ENCODE measurements at places on chromosomes 1 and 21. TPM values are rescaled to one million over a fixed set of nuclear protein-coding genes. Genes with fewer than 3 reads are reported as not detected.

DNA sequence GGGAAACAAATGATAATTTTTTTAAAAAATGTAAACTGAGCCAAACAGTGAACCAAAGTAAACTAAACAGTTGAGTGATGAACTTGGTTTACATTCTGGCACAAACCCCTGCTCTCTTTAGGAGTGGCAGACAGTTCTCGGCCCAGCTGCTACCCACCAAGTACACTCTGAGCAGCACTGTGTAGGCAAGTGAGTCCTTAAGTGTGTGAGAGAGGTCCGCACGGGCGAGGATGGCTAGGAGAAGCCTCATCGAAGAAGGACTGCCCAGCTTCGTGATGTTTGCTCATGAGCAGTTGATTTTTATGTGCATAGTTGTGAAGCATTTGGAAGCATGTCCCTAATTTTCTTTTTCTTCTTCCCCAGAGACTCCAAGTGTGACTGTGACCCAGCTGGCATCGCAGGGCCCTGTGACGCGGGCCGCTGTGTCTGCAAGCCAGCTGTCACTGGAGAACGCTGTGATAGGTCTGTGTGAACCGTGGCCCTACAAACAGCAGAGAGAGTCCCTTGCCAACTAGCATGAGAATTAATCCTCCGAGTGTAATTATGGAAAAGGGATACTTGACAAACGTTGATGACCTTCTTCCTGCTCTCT, 32.1 kb downstream of the LAMC2 start:
- DNase-seq: peak; percentile 83

DNA sequence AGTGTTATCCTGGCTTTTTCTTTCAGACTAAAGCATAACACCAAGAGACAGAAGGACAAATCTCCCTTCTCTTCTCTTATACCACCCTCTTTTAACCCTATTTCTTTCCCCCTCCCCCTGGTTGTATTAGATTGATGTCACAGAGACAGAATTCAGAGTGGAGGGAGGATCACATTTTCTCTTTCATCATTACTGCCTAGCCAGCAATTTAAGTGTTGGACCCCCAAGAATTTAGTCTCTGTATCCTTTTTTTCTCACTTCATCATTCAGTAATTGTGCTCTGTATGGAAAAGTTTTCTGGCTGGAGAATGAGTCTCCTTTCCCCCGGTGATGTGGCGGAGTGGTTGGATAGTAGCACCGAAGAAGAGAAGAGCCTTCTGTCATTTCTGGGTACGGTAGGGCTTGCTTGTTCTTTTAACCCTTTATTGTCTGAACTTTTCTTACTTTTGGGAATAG, 124.8 kb downstream of the CLEC20A start:
- no peak for DNase-seq

The ANGPTL7 gene
- total RNA-seq: 0.89 TPM

The LENEP gene
- total RNA-seq: not detected

DNA sequence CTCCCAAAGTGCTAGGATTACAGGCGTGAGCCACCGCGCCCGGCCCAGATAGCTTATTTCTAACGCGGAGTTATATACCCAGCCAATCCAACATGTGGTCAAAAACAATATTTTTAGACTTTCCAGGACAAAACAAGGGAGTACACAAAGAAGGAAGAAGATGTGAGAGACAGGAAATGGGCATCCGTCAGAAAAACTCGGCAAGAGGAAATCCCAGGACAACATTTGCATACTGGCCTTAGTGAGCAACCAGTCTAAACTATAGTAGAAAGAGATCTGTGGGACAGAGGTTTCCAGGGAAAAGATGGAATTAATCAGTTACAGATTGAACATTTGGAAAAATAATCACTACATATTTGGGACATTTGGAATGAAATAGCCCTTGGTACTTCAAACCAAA, 11.4 kb downstream of the ARMH1 start:
- no peak for DNase-seq

GRCh38 chr1:55061000-55061705, 21.8 kb downstream of the PCSK9 start:
- no peak for DNase-seq

GRCh38 chr1:11581445-11581991, 72.7 kb downstream of the FBXO2 start:
- DNase-seq: no peak

DNA sequence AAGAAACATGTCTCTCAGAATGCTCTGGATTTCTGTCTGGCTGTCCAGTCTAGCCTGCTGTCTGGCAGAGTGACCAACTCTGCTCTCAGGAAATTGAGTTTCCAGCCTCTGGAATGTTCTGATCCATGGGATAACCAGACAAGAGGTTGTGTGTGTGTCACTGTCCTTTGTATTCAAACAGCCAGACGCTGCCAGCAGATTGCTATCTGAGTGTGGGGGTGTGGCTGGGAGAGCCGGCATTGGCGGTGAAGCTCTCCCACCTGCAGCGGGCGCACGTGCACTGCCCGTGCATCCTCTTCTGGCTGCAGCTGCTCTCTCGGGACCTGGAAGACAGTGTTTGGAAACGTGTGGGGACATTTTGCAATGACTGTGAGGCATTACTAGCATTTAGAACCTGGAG, 26.1 kb downstream of the PKP1 start:
- DNase-seq: peak; percentile 80

GRCh38 chr21:43203591-43203990, 34.8 kb downstream of the CRYAA start:
- DNase-seq: peak; percentile 17

The KCNE1 gene
- 4.3 TPM for total RNA-seq

The IL12RB2 gene
- 0.54 TPM for total RNA-seq

DNA sequence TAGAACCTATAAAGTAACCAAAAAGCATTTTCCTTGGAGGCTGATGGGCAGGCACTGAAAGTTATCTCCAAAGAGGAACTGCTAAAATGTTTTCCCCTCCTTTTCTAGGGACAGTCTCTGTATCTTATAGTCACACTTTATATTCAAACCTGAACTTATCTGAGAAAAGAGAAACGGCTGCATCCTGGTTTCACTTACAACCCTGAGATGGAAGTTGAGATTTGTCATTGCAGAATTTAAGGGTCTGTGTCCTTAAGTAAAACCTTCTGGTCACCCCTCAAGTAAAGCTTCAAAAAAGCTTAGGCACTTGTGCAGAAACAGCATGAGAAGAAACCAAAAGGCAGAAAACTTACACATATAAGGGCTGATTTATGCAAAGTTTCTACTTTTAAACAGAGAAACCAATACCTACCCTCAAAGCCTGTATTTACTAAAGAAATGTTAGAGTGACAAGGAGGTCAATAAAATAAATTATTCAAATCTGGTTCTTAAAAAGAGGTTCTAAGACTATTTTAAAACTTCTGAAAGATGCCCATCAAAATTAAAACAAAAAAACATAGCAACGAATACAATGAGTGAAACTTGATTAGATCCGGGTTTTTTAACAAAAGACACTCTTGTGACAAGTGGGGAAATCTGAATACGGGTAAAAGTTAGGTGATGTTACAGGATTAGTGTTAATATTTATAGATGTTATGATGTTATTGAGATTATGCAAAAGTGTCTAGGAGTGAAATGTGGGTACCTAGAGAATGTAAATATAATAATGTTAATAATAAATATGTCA, 9.9 kb downstream of the CD58 start:
- no peak for DNase-seq

The ALX3 gene
- total RNA-seq: not detected

GRCh38 chr1:24443241-24443656, 27.6 kb downstream of the NIPAL3 start:
- DNase-seq: no peak

- no peak for DNase-seq
These were observed 25.4 kb downstream of the PIK3CD start for GRCh38 chr1:9676815-9677393.

GRCh38 chr1:100713626-100714025, 5.9 kb upstream of the VCAM1 start:
- no peak for DNase-seq

The PRDM16 gene
- 14.2 TPM for total RNA-seq

DNA sequence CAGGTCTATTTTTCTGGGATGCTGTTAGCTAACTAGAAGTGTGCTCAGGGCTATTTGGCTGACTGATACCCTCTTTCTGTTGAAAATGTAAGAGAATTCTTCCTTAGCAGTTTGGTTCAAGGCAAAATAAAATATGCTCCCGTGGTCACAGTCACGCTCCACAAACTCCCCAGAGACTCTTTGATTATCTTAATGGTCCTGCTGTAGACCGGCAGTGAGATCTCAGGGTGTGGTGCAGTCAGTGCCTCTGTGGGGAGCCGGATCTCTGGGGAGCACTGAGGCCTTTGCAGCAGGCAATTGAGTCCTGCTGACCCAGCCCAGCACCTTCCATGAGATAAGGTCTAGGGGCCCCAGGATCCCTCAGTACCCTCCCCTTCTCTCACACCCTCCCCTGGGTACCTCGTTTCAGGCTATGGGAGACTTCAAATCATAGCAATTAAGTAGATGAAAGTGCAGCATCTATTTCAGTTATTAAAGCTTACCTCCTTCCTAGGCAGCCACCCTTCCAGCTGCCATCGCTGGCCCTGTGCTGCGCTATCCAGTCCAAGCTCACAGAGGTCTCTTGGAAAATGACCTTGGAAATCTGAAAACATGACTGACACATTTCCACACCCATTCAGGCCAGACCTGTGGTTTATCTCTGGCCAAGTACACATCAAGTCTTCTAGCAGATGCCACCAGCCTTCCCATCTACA, 98.1 kb downstream of the SEC16B start:
- DNase-seq: no peak

- DNase-seq: no peak
These were observed 127.3 kb downstream of the HHIPL2 start for GRCh38 chr1:222420633-222421032.

The CNKSR1 gene
- total RNA-seq: 1.4 TPM

GRCh38 chr1:34190692-34191091, 14.0 kb downstream of the C1orf94 start:
- no peak for DNase-seq

- DNase-seq: no peak
These were observed 243.0 kb downstream of the TRABD2B start for GRCh38 chr1:47754221-47754620.

- no peak for DNase-seq
These were observed 17.7 kb upstream of the PIK3R3 start for GRCh38 chr1:46150085-46150484.

GRCh38 chr1:165207853-165208515, 148.5 kb downstream of the LMX1A start:
- no peak for DNase-seq

DNA sequence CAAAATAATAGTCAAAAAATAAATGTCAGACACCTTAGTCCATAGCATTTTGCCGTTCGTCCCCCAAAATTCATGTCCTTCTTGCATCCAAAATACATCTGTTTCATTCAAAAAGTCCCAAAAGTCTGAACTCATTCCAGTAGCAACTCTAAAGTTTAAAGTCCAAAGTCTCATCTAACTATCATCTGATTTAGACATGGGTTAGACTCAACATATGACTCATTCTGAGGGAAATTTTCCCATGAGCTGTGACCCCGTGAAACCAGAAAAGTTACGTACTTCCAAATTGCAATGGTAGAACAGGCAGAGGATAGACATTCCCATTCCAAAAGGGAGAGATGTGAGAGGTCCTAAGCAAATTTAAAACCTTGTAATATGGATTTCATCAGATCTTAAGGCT, 48.6 kb upstream of the CACHD1 start:
- no peak for DNase-seq

GRCh38 chr1:116472431-116472961, 98.3 kb downstream of the CD58 start:
- DNase-seq: no peak

DNA sequence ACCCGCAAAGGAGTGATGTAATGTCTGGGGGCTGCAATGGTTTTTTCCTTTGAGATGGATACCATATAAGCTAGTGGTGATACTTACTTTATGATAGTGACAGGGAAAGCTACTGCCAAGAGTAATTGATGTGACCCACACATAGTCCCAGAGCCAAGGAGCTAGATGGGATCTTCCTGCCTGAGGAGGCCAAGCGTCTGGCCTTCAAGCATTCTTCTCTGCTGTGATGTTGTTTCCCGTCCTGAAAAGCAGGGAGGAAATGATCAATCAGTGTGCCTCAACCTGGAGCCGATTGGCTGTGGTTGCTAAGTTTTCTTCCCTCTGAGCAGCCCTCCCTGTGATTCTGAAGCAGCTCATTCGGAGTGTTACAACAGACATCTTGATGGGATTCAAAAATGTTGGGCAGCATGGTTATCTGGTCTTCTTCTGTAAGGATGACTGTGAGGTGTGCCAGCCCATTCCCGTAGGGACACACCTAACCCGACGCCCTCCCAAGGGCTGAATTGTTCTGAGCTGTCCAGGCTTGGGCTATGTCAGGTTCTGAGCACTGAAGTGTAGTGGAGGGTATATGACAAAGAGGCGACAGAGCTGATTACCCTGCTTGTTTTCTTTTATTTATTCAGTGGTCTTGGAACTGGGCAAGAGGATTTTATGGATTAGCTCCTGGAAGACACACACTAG, 56.7 kb downstream of the UCK2 start:
- no peak for DNase-seq

DNA sequence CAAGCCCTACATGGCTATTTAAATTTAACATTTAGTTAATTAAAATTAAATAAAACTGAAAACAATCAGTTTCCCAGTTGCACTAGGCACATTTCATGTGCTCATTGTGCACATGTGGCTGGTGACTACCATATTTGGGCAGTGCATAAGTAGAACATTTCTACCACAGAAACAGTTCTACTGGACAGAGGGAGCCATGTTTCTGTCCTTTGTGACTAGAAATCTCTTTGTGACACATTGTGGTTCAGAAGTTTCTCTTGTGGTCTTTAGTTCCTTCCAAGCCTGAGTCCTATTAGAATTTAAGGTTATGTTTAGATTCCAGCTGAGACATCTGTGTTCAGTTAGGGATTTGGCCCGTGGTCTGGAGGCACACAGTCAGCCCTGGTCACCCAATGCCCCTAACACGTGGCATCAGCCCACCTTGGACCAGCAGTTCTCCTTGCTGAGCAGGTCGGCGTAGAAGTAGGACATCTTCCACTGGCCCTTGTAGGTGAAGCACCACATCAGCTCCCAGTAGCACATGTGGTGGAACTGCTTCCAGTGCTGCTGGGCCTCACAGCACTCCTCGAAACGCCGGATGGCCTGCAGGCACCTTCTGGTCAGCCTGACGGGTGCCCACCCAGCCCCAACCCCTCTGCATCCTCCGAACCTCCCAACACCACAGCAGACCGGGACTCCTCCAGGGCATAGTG, 29.1 kb downstream of the TTC39A start:
- no peak for DNase-seq

DNA sequence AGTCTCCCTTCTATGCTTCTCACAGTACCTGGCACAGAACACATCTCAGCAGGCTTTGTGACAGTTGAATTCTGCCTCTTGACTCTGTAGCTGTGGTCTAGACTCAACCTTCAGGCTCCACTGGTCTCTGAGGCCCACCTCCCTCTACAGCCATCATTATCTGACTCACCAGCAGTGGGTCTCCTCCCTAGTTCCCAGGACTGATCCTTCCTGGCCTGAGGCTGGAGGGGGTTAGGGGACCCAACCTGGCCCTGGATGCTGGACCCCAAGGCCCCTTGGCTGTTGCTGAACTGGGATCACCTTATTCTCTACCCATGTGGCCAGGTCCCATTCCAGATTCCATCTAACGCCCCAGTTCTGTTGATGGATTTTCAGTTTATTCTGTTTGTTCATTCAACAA, 43.1 kb upstream of the FOXO6 start:
- no peak for DNase-seq

GRCh38 chr1:57770772-57771171, 346.9 kb upstream of the DAB1 start:
- no peak for DNase-seq

GRCh38 chr1:59570524-59570923, 244.2 kb upstream of the HOOK1 start:
- no peak for DNase-seq

Data from Right ventricle myocardium superior (tissue), 1 donor.